ENCODE measurements at places on chromosomes 11 and 22.

GRCh38 chr11:35305670-35306382, 113.5 kb downstream of the SLC1A2 start:
- peak; percentile 37 for DNase-seq

DNA sequence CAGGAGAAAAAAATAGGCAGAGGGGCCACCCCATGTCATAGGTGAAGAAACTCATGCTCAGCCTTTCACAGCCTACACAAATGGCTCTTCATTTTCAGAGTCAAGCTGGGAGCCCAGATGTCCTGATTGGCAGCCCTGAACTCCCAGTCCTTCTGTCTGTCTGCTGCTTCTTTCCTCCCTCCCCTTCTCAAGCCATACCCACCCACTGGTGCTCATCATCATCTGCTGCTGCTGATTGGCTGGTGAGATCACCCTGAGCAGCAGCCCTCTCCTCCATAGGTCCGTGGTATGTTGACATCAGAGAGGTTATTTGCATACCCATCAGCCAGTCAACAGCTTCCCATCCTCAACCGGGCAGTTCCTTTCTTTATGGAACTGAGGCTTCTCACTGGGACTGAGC, 46.1 kb upstream of the PRDM11 start:
- no peak for DNase-seq

DNA sequence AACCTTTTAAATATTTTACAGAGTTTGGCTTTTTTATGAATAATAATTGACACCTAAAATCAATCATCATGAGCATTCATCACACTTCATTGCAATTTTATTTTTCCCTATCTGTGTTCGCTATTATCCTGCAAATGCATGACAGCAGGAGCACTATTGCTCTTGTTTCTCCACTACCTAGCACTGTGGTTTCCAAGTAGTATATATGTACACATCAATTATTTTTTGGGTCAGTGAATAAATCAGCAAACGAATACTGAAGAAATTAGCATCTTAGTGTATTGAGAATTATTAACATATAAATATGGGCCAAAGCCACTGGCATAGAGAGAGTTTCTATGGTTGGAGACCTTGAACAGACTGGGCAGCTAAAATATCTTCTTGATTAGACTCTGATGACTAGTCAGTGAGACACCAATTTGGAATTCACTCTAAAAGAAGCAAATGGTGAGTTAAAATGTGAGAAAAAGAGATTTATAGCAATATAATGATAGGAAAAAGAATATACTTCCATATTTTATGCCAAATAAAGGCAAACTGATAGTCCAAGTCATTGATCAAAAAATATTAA, 731.1 kb upstream of the LUZP2 start:
- DNase-seq, result no peak

GRCh38 chr11:14443638-14444037, 56.0 kb downstream of the COPB1 start:
- peak; percentile 27 for DNase-seq

- no peak for DNase-seq
These were observed 348.0 kb downstream of the TENM4 start for GRCh38 chr11:79092791-79093353.

DNA sequence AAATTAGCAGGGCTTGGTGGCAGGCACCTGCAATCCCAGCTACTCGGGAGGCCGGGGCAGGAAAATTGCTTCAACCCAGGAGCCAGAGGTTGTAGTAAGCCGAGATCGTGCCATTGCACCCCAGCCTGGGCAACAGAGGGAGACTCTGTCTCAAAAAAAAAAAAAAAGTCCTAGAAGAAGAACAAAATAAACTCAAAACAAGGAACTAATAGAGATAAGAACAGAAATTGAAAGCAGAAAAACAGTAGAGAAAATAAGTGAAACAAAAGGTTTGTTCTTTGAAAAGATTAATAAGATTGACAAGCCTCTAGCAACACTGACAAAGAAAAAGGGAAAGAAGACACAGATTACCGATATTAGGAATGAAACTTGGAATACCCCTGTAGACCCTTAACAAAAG, 45.1 kb upstream of the CBX7 start:
- no peak for DNase-seq

DNA sequence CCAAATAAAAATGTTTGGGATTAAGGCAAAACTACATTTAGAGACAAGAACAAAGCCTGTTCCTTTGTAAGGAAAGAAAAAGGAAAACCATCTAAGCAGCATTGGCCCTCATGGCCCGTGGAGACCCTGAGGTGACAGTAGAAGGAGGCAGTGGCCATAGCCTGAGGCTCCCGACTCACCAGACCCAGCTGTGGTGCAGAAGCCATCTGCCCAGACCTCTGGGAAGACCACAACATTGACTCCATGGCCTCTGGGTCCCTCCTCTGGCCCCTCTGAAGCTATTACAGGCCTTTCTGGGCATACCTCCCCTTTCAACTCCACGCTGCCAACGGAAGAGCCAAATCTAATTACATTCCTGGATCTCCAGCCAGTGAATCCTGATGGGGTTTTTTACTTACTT, 6.4 kb downstream of the PRAME start:
- DNase-seq, result no peak

DNA sequence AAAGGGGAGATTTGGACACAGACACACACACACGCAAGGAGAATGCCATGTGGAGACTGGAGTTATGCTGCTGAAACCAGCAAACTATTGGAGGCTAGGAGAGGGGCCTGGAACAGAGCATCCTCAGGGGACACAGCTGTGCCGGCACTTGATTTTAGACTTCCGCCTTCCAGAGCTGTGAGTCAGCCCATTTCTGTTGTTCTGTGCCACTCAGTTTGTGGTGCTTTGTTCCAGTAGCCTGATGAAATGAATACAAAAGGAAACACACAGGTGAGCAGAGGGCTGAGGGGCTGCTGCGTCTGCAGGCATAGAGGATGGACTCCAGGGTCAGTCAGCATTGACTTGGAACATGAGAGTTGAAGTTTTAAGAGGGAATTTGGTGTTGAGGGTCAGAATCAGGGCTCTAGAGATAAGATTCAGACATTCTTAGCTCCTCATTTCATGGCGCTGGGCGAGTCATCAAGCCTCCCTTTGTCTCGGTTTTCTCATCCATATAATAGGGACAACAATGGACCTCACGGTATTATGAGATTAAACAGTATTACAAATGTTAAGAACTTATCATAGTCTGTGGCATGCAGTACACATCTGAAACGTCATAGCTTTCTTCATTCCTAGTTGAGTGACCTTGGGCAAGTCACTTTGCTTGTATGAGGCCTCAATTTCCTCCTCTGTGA, 191.0 kb downstream of the MIAT start:
- no peak for DNase-seq

- peak; percentile 23 for DNase-seq
These were observed 554 bp upstream of the NRIP3 start for GRCh38 chr11:9004183-9004926.
